Tibial artery (tissue), 4 donors: ENCODE measurements at places on chromosomes 3 and 15.

GRCh38 chr3:23537101-23537551 lies 268.6 kb upstream of the UBE2E1 start:
- DNase-seq: no peak

- peak; percentile 70 for DNase-seq
Measured at GRCh38 chr15:69394556-69395282, 19.4 kb upstream of the KIF23 start.

- DNase-seq: no peak
Measured at GRCh38 chr15:98609144-98609852, 39.0 kb upstream of the IGF1R start.

DNA sequence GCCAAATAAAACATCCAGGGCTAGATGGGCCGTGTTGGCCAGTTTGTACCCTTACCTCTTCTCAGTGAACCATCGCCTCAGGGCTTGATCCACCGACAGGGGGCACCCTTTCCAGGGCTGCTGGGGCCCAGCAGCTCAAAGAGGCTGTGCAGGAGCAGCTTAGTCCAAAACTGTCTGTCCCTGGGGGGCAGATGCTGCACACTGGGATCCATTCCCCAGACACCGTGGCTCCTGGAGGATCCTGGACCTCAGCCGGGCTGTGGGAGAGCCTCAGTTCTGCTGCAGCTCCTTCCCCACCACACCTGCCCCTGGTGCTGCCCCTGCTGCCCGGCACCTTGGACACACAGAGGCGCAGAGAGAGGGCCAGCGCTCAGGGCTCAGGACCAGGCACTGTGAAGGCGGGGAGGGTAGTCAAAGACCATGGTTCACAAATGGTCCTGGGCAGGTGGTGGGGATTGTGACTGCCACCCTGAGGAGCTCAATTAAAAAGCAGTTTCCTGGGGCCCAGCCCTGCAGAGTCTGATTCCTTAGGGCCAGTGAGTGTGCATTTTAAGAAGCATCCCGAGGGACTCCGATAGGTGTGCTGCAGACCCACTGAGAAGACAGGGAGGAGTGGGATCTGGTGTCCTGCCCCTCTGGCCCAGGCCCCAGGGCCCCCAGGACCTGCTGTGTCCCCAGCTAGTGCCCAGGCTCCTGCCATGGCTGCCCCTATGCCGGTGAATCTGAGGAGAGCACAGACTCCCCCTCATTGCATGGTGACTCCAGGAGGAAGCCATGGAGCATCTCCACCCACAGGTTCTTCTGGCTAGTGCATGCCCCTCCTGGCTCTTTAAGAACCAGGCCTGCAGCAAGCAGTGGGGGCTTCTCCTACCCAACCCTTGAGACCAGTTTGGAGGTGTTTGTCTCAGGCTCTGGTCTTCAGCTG lies 86.5 kb upstream of the PRR20G start:
- DNase-seq: no peak

- DNase-seq: no peak
Measured at GRCh38 chr3:126540951-126541627, 17.1 kb downstream of the CHST13 start.

DNA sequence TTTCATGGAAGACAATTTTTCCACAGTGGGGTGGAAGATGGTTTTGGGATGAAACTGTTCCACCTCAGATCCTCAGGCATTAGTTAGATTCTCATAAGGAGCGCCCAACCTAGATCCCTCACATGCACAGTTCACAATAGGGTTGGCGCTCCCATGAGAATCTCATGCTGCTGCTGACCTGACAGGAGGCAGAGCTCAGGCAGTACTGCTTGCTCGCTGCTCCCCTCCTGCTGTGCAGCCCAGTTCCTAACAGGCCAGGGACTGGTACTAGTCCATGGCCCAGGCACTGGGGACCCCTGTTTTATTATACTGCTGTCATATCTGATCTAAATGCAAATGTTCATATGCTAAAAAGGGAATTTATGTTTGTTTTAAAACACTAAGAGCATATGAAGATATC lies 9.8 kb upstream of the GRK7 start:
- no peak for DNase-seq

DNA sequence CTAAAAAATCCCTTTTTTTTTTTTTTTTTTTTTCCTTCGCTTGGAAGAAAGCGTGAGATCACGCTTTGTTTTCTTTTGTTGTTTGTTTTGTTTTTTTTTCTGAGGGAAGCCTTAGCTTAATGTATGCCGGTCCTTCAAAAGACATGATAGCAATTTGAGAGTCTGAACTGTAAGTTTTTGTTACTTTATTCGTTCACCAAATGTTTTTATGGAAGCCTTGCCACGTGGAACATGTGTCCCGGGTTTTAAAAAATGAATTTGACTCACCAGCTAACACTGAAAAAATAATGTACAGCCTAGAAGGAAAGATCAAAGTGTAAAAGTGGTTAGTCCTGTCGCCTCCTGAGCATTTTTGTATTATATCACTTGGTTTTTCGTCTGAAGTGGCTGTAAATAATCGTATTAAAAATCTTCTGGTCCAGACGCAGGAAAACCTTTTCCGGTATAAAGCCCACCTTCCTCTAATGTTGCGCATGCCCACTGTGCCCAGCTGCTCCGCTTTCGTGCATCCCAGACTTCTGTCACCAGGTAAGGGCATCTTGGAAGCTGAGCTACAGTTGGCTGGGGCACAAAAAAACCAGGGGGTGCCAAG lies 795 bp upstream of the MYNN start:
- peak; percentile 65 for DNase-seq

GRCh38 chr15:84992157-84992944 lies 10.7 kb downstream of the PDE8A start:
- no peak for DNase-seq

- DNase-seq: no peak
Measured at GRCh38 chr3:166291186-166291955, 454.1 kb upstream of the BCHE start.

DNA sequence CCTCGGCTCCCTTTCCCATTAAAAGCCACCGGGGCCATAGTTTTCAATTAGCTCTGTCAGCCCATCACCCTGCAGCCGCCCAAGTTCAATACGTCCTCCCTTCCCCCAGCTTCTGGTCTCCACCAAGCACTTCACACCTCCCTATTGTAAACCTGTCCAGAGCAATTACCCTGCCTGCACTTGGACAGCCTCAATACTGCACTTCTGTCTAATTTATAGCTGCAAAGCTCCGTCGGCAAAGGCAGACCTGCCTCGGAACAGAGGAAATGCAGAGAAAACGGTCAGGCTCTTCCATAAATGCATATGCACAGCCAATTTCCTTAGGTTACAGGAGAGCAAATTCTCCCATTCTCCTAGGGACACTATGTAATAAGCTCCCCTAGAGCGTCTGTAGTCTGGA lies 21.9 kb downstream of the LRIG1 start:
- no peak for DNase-seq

- no peak for DNase-seq
Measured at GRCh38 chr3:151871639-151872468, 1.6 kb upstream of the SUCNR1 start.

- DNase-seq: no peak
Measured at GRCh38 chr15:74427607-74428441, 5.9 kb downstream of the SEMA7A start.

DNA sequence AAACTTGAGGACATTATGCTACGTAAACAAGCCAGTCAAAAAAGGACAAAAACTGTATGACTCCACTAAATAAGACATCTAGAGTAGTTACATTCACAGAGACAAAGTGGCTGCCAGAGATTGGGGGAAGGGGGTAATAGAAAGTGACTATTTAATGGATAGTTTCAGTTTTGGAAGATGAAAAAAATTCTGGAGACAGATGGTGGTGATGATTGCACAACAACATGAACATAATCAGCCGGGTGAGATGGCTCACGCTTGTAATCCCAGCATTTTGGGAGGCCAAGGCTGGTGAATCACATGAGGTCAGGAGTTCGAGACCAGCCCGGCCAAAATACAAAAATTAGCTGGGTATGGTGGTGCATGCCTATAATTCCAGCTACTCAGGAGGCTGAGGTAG lies 40.6 kb downstream of the DPP8 start:
- no peak for DNase-seq

DNA sequence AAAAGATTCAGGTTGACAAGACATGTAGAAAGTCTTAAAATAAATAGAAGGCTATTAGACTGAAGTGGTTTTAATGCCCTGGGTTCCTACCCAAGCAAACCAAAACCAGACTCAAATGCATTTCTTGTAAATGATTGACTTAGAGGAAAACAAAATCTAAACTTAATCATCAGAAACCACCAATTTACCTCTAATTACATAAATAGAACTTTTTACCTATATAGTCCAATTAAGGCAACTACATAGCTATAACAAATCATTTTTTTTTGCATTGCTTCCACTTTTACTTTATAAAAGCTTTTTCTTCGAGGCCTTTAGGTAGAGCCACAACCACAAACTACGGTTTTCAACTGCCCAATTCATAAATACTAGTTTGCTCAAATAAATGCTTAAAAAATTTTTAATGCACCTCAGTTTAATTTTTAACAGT lies 231.3 kb upstream of the ARHGEF26 start:
- DNase-seq: no peak

- DNase-seq: no peak
Measured at GRCh38 chr3:12371525-12372140, 82.8 kb downstream of the PPARG start.

- no peak for DNase-seq
Measured at GRCh38 chr15:74780523-74781430, 1.1 kb upstream of the CSK start.

- no peak for DNase-seq
Measured at GRCh38 chr15:57236561-57237300, 139.6 kb upstream of the CGNL1 start.

DNA sequence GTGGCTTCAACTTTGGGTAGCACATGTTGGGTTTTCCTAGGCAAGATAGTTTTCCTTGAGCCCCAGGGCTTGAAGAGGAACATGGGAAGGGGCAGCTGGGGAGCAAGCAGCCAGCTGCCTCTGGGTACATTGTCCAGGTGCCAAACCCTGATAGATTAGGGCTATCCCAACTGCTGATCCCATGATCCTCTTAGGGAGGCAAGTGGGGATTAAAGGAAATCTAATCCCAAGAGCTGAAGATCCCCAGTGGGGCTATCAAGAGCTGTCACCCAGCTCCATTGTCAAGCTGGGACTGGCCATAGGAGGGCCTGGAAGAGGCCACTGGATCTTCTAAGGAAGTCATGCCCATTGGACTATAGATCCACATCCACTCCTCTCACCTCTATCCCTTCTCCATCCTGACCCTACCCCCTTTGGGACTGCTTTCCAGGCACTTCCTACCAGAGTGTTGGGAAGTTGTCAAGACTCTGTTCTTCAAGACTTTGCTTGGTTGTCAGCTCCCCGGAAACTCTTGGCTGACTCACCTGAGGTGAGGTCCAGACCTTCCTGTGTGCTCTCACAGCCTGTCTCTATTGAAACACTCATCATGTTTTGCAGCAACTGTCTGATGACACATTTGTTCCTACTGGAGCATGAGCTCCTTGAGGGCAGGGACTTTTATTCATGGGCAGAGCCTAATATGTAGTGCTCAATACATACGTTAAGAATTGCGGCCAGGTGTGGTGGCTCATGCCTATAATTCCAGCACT lies 5.9 kb downstream of the CAMK2N2 start:
- no peak for DNase-seq

GRCh38 chr3:126266291-126266840 lies 86.0 kb upstream of the ALDH1L1 start:
- DNase-seq: peak; percentile 98

DNA sequence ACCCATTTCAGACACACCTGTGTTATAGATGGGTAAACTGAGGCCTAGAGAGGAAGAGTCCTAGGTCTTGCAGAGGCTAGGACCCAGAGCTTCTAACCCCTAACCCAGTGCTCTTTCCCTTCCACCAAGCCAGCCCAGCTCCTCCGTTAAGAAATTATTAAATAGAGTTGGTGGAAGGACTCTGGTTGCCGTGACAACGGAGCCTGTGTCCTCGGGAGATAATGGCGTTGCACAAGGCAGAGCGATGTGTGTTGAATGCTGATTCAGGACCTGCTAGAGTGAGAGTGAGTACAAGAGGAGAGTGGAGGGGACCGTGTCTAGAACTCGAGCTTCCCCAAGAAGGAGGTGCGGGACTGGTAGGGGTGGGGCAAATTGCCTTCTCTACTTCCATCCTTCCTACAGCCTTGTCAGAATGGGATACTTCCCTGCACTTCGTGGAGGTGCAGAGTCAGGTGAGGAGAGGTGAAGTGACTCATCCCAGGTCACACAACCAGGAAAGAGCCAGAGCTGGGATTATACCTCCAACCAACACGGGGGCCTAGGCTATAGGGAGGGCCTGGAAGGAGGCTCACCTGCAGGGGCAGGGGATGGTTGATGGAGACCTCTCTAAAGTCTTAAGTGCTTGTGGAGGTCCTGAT lies 8.6 kb downstream of the SLC6A1 start:
- no peak for DNase-seq

DNA sequence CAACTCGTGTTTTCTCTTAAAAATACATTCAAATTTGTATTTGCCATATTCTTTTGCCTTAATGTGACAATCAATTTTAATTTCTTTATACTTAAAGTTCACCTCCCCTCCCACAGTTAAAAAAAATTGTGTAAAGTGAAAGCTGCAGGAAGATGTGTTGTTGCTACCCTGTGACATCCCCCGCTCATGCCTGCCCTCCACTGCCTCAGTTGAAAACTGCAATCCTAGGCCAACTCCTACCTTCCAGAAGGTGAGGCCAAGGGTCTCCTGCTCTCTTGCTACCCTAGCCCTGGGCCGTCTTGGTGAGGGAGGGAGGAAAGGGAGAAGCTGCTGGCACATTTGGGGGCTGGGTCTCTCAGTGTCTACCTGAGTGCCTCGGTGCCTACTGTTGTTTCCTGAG lies 57.0 kb upstream of the CMTM7 start:
- DNase-seq: no peak

GRCh38 chr3:34229876-34230275 lies 431.4 kb downstream of the PDCD6IP start:
- DNase-seq: no peak

DNA sequence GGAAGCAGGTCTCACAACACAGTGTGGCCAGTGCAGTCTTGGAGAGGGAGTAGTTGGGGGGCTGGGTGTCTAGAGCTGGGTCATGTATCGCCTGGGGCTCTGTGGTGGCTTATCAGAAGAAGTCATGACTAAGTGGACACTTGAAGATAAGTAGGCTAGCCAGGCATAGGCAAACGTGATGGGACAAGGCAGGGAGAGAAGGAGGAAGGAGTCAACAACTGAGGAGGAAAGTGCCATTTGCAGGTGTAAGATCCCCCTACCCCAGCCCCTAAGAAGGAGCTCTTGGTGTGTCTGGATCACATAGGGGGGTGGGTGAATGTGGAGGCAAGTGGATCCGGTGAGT lies 352.3 kb downstream of the LRTM1 start:
- DNase-seq: no peak
